ENCODE measurements at places on chromosomes 6 and 20.

DNA sequence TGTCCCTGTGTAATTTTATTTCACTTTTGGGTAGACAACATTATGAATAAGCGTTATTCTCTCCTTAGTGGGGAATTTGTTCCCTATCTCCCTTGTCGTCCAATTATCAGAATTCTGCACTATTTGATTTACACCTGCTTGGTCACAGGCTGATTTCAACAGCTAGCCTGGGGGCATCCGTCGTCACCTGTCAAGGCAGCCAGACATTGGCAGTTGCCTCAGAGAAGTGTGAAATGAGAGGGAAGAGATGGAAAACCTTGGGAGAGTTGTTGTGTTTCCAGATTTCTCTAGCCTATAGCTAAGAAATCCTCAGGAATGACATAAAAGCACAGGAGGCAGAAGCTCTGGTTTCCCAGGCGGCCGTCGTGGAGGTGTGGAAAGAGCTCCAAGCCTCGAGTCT, 891 bp upstream of the GHRH start:
- DNase-seq = no peak
- no peak overlapping the region for H3K27ac ChIP-seq
- no peak overlapping the region for H3K4me3 ChIP-seq
- H3K27me3 ChIP-seq = peaks cover 8% of the 10 kb centered on the region

DNA sequence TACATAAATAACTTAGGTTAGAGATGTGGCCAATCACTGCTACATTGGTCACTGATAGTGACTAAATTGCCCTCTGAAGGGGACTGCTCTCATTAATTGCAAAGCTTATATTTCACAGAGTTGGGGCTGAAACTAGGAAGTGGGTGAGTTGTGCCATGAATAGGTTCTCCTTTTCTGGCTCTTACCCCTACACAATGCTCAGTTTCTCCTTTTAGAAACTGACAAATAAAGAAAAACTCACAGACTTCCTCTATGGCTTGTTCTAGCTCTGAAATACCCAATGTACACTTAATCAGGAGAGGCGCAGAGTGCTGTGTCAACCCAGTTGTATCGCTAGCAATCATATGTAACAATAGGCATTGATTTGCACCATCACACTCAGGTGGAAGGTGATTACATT, 41.2 kb upstream of the PROKR2 start:
- H3K4me3 ChIP-seq = no peak overlapping the region
- peaks cover 24% of the 10 kb centered on the region for H3K27me3 ChIP-seq
- no peak for DNase-seq
- no peaks in the 10 kb centered on the region for H3K36me3 ChIP-seq
- H3K4me1 ChIP-seq = peaks cover 34% of the 10 kb centered on the region

DNA sequence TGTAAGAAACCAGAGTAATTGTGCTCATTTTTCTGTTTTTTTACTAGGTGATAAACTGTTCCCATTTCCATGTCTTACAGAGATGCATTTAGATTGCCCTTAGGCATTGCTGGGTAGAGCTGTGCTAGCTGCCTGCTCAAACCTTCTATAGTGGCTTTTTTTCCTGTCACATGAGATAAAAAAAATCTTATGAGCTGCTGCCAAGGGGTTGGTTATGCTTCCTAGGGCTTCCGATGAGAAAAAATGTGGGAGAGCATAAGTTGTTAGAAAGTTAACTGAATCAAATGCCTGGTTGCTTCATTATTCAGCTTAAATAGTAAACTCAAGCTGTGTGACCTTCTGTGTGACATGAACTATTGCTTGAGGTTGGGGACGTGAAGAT, 50.0 kb upstream of the NOX3 start:
- peaks cover 14% of the 10 kb centered on the region for H3K4me1 ChIP-seq
- H3K27me3 ChIP-seq = peaks cover 16% of the 10 kb centered on the region
- no peak overlapping the region for H3K4me3 ChIP-seq
- H3K27ac ChIP-seq = no peak overlapping the region
- no peak for DNase-seq

DNA sequence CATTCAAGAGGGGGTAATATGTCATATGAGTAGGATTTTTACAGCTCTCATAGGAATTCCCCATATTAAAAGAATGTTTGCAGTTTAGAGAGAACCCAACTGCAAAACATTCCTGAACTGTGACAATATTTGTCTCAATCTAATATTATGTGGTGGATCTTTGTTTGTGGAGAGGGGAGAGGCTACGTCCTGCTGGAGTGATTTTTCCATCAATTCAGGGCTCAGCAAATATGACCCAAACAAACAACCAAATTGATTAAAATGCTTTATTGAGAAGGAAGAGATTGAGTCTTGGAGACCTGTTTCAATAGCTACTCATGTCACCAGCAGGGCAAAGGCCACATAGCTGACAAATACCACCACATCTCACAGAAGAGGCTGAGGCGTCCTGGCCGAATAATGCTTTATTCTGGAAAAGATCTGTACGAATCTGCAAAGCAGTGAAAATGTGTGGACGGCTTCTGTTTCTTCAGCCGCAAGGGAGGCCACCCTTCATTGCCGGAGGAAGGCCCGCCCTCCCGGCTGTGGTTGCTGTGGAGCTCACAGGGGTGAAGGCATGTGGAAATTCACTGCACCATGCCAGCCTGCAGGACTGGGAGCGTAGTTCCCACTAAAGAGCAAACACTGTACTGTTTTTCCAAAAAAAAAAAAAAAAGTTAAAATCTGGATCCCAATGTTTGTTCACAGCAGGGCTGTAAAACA, 89.7 kb upstream of the QKI start:
- H3K36me3 ChIP-seq = no peaks in the 10 kb centered on the region
- H3K4me1 ChIP-seq = no peaks in the 10 kb centered on the region
- no peak for DNase-seq

GRCh38 chr6:40485795-40486194, 101.4 kb downstream of the LRFN2 start:
- H3K27ac ChIP-seq = no peak overlapping the region
- peaks cover 2% of the 10 kb centered on the region for H3K4me1 ChIP-seq
- H3K4me3 ChIP-seq = no peak overlapping the region
- no peaks in the 10 kb centered on the region for H3K36me3 ChIP-seq
- H3K27me3 ChIP-seq = no peaks in the 10 kb centered on the region

DNA sequence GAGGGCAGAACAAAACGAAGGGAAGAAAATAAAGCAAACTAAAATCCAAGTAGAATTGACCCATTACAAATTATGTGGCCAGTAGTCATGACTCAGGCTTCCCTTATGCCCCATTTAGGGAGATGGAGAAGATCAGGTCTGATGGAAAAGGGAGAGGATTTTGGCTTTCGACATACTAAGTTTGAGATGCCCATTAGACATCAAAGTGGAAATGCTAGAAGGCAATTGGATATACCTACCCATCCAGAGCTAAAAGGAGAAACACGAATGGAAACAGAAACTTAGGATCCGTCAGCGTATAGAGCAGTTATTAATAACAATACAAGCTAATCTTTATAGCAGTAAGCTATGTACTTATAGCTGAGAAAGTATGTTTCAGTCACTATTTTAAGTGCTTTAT, 4.8 kb downstream of the TRPC4AP start:
- H3K27me3 ChIP-seq = no peaks in the 10 kb centered on the region
- no peak overlapping the region for H3K4me3 ChIP-seq
- peaks cover 35% of the 10 kb centered on the region for H3K36me3 ChIP-seq
- H3K4me1 ChIP-seq = peaks cover 58% of the 10 kb centered on the region
- DNase-seq = no peak

- H3K4me3 ChIP-seq = no peak overlapping the region
- DNase-seq = no peak
- H3K27ac ChIP-seq = no peak overlapping the region
- no peaks in the 10 kb centered on the region for H3K27me3 ChIP-seq
Observed at GRCh38 chr20:36826554-36827244, 49.2 kb upstream of the TLDC2 start.

DNA sequence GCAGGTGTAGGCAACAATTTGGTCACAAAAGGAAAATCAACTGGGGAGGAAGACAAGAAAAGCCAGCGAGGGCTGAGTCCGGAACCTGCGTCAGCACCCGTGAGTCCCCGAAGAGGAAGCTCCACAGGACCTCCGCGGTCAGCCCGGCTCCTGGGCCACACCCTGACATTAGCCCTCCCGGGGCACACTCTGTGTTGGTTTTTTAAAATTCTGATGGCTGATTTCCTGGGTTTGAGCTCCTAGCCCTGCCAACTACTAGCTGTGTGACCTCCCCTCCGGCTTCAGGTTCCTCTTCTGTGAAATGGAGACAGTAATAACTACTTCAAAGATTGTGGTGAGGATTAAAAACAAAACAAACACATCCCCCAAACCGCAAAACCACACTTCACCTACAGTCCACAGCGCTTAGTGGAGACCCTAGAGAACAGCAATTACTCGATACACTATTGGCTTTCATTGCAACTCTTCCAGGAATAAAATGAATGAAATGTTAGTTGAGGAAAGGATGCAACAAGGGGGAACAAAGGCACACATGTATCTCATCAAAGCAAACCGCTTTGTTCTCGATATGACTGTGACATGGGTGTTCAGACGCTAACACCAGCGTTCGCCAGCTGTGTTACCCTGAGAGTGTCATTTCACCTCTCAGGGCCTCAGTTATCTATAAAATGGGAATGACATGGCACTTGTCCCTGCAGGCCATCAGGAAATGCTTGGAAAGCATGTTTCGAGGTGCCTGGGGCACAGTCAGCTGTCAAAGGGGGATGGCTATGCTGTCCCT, 985 bp downstream of the ZBP1 start:
- H3K4me1 ChIP-seq = peaks cover 62% of the 10 kb centered on the region
- peak overlapping the region; percentile 69 for H3K4me3 ChIP-seq
- no peaks in the 10 kb centered on the region for H3K27me3 ChIP-seq
- peaks cover 12% of the 10 kb centered on the region for H3K36me3 ChIP-seq
- DNase-seq = peak; percentile 73

DNA sequence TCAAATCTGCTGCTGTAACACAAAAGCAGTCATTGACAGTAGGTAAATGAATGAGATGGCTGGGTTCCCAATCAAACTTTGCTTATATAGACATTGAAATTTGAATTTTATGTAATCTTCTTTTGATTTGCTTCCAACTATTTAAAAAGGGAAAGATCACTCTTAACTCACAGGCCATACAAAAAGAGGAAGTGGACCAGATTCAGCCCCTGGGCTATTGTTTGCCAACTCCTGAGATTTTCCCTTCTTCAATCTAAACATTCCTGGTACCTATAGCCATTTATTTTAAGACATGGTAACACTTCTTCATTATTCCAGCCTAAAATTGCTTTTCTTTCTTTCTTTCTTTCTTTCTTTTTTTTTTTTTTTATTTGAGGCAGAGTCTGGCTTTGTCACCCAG, 260.6 kb downstream of the TFAP2A start:
- no peaks in the 10 kb centered on the region for H3K4me1 ChIP-seq
- no peak for DNase-seq
- H3K27me3 ChIP-seq = peaks cover 5% of the 10 kb centered on the region
- H3K36me3 ChIP-seq = no peaks in the 10 kb centered on the region

DNA sequence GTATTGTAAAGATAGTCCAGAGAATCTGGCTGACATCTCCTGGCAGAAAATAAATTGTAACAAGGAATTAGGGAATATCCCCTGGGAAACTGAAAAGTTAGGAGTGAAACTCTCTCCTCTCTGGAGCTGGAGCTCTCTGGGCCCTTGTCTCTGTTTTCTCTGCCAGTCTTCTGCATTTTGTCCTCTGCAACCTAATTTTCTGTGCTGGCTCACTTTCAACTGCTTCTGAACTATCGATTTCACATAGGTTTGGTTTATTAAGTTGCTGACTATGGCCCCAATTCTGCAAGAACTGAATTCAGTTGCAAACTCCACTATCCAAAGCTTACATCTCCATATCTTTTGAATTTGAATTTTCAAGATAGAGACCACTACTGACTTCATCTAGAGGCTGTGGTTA, 9.3 kb downstream of the TCF21 start:
- no peak overlapping the region for H3K4me3 ChIP-seq
- DNase-seq = no peak
- H3K27me3 ChIP-seq = peaks cover 78% of the 10 kb centered on the region
- H3K4me1 ChIP-seq = peaks cover 11% of the 10 kb centered on the region
- H3K27ac ChIP-seq = no peak overlapping the region
- H3K36me3 ChIP-seq = no peaks in the 10 kb centered on the region

- H3K27ac ChIP-seq = peak overlapping the region; percentile 87
- peak; percentile 81 for DNase-seq
- H3K4me3 ChIP-seq = peak overlapping the region; percentile 89
- no peaks in the 10 kb centered on the region for H3K27me3 ChIP-seq
Observed at GRCh38 chr20:381581-382290, 1.2 kb downstream of the TRIB3 start.

DNA sequence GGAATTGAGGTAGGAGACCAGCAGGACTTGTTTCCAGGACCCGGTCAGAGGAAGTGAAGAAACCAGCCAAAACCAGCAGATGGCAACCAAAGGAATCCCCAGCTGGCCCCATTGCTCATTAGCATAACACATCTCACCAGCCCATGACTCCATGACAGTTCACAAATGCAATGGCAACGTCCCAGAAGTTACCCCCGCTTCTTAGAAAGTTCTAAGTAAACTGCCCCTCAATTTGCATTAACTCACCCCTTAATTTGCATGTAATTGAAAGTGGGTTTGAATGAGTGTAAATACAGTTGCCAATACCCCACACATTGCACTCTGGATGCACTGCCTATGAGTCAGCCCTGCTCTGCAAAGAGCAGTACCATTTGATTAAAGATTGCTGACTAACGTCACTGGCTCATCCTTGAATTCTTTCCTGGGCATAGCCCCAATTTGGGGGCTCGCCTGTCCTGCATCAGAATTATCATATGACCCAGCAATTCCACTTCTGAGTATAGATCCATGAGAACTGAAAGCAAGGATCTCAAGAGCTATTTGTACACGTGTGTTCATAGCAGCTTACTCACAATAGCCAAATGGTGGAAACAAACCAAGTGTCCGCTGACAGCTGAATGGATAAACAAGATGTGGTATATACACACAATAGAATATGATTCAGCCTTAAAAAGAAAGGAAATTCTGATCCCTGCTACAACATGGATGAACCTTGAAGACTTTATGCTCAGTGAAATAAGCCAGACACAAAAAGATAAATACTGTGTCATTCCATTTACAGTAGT, 36.4 kb downstream of the MYLK4 start:
- no peak overlapping the region for H3K27ac ChIP-seq
- H3K36me3 ChIP-seq = no peaks in the 10 kb centered on the region

GRCh38 chr20:6495907-6496306, 271.6 kb upstream of the BMP2 start:
- H3K27me3 ChIP-seq = no peaks in the 10 kb centered on the region
- no peaks in the 10 kb centered on the region for H3K4me1 ChIP-seq
- no peak overlapping the region for H3K4me3 ChIP-seq
- no peak overlapping the region for H3K27ac ChIP-seq
- DNase-seq = no peak

DNA sequence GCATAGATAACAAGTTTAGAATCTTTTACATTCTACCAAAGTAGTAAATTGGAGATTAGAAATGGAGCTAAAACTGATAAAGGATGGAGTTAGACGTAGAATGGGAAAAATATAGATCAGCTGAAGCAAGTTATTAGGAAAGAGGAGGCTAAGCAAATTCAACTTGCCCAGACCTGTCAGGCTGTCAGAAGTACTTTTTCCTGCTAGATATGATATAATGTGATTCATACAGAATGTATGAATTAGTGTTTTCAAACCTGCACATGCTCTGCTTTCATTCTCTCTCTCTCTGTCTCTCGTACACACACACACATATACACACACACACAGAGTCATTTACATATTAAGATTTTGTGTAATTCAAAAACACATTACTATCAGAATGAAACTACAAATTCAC, 133.2 kb upstream of the HDGFL1 start:
- DNase-seq = no peak
- H3K4me3 ChIP-seq = no peak overlapping the region
- H3K27ac ChIP-seq = no peak overlapping the region

GRCh38 chr20:54611708-54612412, 136.5 kb downstream of the DOK5 start:
- no peaks in the 10 kb centered on the region for H3K36me3 ChIP-seq
- no peak overlapping the region for H3K4me3 ChIP-seq
- DNase-seq = no peak
- no peak overlapping the region for H3K27ac ChIP-seq
- no peaks in the 10 kb centered on the region for H3K4me1 ChIP-seq
